ENCODE measurements at places on chromosomes 12 and 14.

DNA sequence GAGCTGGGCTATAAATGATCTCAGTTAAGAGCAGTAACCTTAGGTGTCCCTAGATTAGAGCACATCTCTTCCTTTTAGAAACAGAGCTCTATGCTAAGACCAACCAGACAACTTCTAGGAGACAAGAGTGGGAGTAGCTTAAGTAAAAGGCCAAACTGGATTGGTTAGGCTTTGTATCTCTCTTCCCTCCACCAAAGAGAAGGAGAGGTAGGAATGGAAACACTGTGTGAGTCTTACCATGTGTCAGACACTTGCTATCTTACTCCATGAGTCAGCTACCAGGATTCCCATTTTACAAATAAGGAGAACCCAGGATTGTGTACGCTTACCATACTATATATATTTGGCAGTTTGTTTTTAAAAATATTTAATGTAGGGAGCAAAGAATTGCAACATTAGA, 122.9 kb downstream of the PAX9 start:
- no peak for DNase-seq

DNA sequence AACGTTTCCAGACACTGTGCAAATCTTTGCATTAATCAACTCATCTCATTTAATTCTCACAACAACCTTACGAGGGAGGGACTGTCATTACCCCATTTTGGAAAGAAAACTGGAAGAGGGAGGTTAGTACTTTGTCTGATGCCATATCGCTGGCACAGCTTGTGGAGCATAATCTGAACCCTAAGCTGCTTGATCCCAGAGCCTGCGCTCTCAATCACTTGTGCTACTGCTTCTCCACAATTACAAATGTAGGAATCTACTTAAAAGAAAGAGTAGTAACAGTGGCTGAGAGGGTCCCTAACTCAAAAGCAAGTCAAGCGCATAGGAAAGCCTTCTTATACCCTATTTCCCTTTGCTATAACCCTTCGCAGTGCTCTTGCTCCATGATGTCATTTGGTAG, 3.2 kb downstream of the EFS start:
- no peak for DNase-seq

GRCh38 chr12:7731486-7731885, 15.7 kb downstream of the CLEC4C start:
- no peak for DNase-seq

- DNase-seq: no peak
Observed at GRCh38 chr14:96564389-96564788, 62.2 kb downstream of the PAPOLA start.

GRCh38 chr12:133130808-133131128, 341 bp downstream of the ZNF10 start:
- DNase-seq: no peak

GRCh38 chr12:55019784-55020183, at the start of gene NEUROD4:
Gene NEUROD4, plus strand, starts transcription at chr12:55019974. Its CDS starts 6,466 bp downstream, at chr12:55026440.
- peak; percentile 45 for DNase-seq

- DNase-seq: peak; percentile 11
Observed at GRCh38 chr12:68264857-68265256, 11.5 kb upstream of the IL22 start.

- DNase-seq: no peak
Observed at GRCh38 chr12:22360774-22361173, 26.3 kb upstream of the ST8SIA1 start.

GRCh38 chr12:56517854-56518253, 3.8 kb upstream of the RBMS2 start:
- no peak for DNase-seq

- DNase-seq: peak; percentile 45
Observed at GRCh38 chr14:24430682-24431568, 1.2 kb downstream of the KHNYN start.

- DNase-seq: no peak
Observed at GRCh38 chr12:111887926-111888745, 46.1 kb downstream of the MAPKAPK5 start.

DNA sequence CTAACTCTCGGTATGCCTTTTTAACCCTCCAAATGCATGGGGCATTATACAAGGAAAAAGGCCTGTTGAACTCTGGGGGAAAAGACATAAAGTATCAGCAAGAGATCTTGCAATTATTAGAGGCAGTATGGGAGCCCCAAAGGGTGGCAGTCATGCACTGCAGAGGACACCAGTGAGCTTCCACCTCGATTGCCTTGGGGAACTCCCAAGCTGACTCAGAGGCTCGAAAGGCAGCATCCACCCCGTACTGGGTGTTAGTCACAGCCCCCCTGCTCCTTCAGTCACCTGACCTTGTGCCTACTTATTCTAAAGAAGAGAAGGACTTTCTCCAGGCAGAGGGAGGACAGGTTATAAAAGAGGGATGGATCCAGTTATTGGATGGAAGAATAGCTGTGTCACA, 781.4 kb upstream of the TMEM132C start:
- peak; percentile 77 for DNase-seq

DNA sequence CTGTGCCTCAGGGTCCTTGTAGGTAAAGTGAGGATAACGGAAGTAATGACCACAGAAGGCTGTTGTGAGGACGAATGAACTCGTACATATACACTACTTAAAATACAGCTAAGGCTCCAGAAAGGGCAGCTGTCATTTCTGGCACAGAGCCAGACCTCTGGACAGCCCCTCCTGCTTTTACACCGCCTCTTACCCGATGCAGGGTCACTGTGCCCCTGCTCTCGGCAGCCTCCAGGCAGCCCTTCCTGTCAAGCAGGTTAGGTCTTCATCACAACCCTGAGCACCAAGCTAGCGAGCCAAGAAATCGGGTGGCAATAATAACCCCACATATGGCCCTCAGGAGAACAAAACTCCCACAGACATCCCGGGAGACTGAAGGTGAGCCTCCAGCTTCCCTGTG, 8.5 kb downstream of the TMEM229B start:
- no peak for DNase-seq

- peak; percentile 92 for DNase-seq
Observed at GRCh38 chr14:85607651-85608081, 77.7 kb downstream of the FLRT2 start.

DNA sequence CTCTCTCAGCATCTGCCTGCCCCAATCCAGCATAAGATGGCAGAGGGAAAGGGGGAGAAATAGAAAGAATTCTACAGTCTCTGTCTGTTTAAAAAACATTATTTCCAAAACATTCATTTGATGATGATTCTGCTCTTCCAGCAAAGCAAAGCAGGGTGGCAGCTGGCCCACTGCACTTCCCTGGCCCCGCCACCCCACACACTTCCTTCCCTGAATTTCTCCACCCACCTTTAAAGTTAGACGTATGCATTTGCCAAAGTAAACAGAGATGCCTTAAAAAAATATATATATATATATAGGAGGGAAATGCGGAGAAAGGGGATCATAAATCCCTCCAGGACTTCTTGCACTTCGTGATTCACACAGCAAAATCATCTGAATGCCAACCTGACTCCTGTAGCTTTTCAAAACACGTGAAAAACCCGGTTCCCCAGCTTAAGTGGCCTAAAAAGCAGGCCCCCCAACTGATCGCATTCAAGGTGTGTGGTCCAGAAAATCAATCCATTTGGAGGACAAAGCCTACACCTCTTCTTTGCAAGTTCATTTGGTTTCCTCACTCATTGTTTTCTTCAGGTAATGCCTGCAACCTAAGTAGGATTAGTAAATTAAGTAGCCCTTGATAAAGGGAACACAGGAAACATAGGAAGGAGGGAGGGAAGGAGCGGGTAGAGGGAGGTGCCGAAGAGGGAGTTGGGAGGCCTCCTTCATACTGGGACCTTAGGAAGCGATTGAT, 68.8 kb downstream of the LLPH start:
- DNase-seq: no peak

DNA sequence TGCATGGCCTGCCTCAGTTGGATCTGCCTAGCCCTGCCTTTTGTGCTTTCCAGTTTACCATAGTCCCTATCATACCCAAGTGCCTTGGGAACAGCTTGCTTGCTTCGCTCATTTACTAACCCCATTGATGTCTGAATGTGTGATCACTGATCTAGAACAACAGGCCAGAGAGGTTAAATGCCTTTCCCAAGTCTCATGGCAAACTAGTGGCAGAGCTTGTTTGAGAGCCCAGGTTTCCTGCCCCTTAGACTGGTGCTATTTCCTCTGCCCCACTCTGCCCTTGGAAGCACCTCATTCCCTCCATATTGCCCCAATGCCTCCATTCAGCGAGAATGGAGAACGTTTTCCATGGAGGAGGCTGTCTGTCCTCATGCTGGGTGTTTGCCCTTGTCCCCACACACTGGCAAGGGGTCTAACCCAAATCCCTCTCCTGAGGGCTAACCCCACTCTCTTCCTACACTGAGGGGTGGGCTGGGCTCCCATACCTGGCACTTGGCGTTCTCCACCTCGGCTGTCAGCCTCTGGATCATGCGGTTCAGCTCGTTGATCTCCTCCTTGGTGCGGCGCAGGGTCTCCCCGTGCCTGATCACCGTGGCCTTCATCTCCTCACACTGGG, 19.8 kb downstream of the KRT7 start:
- no peak for DNase-seq

- DNase-seq: peak; percentile 69
Observed at GRCh38 chr12:107514887-107515445, 170.6 kb upstream of the PWP1 start.

DNA sequence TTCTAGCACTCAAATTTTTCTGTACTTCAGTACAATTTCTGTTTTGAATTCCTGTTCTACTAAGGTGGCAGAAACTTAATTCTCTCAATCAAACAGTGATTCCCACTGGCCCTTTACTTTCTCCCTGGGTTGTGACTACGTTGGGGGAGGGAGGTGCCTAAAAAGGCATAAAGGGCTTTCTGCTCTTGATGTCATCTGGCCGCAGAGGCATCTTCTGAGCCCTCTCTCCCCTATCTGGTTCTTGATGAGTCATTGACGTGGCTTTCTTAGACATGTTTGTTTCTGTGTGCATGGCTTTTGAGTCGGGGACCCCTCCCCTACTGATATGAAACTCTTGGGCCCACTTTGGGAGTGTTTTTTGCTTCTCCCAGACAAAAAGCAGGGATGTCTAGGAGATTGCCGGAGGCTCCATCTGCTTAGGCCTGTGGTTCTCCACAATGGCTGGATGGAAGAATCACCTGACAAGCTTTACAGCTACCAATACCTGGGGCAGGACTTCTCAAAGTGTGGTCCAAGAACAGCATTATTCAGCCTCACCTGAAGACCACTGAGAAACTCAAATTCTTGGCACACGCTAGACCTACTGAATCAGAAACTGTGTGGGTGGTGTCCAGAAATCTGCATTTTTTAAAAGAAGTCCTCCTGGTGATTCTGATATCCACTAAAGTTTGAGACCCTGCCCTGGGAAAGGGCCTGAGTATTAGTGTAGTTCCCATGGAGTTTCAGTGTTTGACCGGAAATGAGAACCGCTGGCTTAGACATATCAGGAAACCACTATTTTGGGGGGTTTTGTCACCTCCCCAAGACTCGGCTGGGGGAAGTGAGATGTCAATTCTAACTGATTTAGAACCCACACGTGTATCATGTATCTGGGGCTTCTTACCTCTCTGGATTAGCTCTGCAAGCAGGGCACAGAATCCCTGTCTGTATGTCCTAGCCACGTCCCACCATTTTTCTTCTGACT, 395.7 kb upstream of the PDE3A start:
- no peak for DNase-seq

DNA sequence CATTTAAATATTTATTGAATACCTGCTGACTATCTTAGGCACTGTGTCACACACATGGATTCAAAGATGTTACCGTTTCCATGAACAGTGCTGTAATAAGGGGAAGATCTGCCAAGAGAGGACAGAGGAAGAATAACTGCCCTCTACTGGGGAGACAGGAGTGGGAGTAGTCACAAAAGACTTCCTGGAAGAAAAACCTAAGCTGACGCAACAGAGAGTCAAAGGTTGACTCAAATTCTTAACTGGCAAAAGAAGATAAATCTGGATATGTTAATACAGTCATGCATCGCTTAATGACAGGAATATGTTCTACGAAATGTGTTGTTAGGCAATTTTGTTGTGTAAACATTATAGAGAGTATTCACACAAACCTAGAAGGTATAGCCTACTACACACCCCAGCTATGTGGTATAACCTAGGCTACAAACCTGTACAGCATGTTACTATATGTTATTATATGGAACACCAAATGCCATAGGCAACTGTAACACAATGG, 51.5 kb downstream of the DCAF5 start:
- DNase-seq: peak; percentile 72

DNA sequence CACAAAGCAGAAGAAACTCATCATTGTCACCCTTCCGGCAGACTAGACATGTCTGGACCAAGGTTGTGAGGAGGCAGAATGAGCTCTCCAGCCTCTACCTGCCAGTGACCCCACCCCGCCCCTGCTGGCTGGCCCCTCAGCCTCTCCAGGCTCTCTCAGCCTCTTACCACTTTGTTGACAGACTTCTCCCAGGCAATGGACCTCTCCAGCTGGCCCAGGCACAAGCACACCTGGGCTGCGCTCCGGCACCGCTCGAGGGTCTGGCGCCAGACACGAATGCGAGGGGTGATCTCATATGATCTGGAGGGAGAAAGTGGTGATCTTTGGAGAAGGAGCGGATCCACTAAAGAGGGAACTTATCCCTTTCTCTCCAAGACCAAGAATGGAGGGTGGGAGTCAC, 30.3 kb downstream of the BAZ2A start:
- DNase-seq: no peak

GRCh38 chr12:1529862-1530591, 64.4 kb downstream of the FBXL14 start:
- peak; percentile 66 for DNase-seq

GRCh38 chr12:25713264-25713663, 160.2 kb upstream of the LMNTD1 start:
- no peak for DNase-seq

- peak; percentile 88 for DNase-seq
Observed at GRCh38 chr12:115155665-115156645, 472.0 kb upstream of the TBX3 start.

DNA sequence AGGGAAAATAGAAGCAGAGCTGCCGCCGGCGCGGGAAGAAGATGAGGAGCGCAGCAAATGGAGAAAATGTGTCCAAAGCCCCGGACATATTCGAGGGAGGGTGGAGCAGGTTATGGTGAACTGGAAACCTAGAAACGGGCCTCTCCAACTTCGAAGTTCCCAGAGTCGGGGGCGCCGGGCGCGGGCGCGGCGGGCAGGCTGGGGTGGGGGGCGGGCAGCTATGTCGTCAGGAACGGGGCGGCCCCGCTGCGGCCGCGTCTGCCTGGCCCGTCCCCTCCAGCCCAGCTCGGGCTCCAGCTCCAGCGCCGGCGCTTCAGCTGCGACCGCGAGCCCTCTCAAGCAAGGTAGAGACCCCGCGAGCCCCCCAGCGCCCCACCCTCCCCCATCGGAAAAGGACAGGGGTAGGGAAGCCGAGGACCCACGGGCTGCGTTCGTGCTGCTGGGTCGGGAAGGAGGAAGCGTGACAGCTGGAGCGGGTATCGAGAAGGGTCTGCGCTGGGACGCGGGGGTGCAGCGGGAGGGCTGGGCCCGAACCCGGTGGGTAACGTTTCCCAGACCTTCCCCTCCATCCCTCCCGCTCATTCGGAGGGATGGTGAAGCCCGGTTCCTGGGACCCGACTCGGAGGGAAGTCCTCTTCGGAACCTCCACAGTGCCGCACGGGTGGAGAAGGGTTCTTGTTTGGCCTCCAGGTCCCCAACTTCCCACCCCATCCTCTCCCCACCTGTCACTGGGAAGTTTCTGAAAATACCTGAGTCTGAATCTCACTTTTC, 1.0 kb downstream of the DGKA start:
- DNase-seq: peak; percentile 53
